ENCODE measurements at places on chromosomes 5 and 9.

GRCh38 chr5:31664566-31664965 is 25.6 kb downstream of the PDZD2 start:
- no peak for DNase-seq

DNA sequence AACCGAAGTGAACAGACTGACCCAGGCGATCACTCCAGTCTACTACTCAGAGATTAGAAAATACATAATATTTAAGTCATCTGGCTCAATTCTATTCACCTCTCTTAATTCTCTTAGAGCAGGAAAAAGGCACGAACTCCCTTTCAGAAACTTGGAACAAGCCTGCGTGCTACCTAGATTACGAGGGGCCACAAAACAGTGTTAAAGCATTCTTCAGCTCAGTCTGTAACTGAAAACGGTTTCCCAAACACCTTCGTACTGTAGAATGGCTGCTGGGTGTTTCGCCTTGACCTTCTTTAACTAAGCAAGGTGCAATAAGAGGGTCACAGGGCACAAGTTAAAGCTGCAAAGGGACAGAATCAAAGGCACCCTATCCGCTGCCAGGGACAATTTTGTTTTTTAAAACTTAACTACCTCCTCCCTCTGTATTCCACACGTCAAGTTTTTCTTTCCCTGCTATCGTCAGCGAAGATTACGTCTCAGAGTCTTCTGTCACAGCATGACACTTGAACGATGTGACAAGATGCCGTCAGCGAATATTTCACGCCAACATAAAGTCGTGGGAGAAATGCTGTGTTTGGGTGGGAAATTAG is 687 bp downstream of the LYSMD3 start:
- no peak for DNase-seq

- no peak for DNase-seq
These were observed 68.5 kb downstream of the KLHL3 start for GRCh38 chr5:137667341-137667740.

GRCh38 chr5:68055686-68056085 is 159.9 kb upstream of the PIK3R1 start:
- no peak for DNase-seq

GRCh38 chr5:158164296-158165047 is 305.5 kb upstream of the CLINT1 start:
- DNase-seq, result no peak

DNA sequence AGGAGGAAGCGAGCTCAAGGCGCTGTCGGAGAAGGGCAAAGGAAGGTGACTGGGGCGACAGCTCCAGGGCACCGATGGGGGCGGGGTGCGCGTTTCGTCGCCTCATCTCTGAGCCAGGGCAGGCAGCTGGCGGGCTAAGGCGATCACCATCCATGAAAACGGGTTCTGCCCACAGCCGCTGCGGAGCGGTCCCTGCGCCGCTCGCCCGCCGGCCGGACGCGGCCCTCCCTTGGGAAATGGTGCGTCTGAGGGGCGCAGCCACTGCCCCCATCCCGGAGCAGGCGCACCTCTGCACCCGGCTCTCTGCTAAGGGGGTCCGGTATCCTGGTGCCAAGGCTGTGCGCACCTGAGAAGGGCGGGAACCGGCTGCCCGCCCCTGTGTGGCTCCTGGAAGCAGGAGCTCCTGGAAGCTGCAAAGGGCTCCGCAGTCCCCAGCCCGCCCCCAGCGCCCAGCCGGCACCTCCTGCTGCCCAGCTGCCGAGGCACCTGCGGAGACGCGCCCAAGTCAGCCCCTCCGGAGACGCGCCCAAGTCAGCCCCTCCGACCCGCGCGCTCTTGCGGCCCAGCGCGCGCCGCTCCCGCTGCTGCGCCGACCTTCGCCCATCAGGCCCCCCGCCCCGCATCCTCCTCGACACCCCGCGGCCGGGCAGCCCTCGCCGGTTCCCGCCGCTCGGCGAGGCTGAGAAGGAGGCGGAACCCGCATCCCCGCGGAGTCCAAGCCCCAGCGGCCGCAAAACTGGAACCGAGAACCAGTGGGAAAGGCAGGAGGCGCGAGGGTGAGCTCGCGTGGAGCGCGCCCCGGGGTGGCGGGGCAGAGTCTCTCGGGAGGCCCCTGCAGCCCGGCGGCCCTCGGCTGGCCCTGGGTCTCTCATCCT is 757 bp downstream of the ANKRD34B start:
- DNase-seq, result no peak

DNA sequence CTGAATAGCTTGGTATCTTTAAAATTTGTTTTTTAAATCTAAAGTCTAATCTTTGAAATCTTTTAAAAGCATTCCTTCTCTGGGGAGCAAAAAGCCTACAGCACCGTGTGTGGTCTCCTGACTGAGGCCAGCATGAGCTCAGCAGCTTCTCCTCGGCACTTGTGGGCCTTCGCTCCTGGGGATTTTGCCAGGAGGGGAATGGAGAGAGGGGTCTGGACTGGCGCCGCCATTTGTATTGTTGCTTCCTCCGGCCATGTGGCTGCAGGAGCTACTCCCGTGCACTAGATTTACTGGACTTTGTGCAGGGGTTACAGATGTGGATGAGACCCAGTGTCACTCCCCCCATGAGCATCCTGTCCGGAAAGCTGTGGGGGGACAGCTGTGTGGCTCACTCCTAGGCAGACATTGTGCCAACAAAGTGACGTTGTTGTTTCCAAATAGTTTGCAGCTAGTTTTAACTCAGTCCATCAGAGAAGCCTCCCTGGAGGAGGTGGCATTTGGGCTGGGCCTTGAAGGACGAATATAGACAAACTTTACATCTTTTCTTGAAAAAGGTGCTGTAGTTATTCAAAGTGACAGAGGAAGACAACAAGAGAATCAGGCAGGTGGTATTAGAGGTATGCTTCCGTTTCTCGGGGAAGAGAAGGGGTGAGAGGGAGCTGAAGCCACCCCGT is 6.6 kb downstream of the OLFM1 start:
- no peak for DNase-seq

GRCh38 chr5:176870110-176870591 is 29.0 kb downstream of the HK3 start:
- no peak for DNase-seq

DNA sequence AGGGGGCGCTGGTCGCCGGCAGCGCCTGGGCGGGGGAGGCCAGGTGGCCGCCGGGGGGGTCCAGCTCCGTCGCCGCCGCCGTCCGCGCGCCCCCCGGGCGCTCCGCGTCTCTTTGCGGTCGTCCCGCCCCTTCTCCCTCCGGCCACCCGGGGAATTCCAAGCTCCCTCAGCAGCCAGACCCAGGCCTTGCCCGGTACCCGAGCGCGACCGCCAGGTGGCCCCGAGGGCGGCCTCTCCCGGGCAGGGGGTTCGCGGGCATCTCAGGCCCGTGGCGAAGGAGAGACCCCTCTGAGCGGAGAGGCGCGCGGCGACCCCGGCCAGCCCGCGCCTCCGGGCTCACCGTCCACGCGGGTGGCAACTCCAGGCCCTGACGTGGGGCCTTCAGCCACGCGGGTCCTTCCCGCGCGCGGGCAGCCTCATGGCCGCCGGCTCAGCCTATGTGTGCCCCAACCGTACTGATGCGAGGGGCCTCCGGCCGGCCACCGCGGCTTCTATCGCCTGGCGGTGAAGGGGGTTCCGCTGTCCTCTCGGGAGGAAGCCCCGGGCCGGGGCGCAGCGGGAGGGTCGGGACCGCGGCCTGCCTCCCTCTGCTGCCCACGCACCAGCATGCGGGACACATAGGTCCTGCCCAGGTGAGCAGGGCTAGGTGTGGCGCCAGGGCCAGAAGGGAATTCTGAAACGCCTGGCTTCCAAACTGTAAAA is 529 bp upstream of the NRARP start:
- DNase-seq, result no peak

- no peak for DNase-seq
These were observed 23.5 kb downstream of the AFAP1L1 start for GRCh38 chr5:149294872-149295829.

- DNase-seq, result no peak
These were observed 211.3 kb downstream of the ARHGAP26 start for GRCh38 chr5:142981475-142981874.

DNA sequence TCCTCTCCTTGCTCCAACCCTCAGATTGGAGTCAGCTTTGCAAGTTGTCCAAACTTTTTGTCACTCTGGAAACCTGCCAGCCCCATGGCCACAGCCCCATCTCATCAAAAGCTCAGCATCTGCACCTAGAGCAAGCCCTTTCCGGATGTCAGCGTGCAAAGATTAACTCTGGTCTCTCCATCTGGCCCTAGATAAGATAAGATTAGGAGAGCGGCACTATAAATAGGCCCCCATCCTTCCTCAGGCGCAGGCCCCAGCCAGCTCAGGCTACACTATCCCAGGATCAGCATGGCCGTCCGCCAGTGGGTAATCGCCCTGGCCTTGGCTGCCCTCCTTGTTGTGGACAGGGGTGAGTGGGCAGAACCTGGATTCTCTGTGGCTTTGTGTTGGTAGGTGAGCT is at the start of gene SPINK4:
SPINK4 (plus strand) TSS at position 247 of the 400 bp plus-strand sequence; CDS start at position 289, 42 bp downstream.
- DNase-seq, result no peak

DNA sequence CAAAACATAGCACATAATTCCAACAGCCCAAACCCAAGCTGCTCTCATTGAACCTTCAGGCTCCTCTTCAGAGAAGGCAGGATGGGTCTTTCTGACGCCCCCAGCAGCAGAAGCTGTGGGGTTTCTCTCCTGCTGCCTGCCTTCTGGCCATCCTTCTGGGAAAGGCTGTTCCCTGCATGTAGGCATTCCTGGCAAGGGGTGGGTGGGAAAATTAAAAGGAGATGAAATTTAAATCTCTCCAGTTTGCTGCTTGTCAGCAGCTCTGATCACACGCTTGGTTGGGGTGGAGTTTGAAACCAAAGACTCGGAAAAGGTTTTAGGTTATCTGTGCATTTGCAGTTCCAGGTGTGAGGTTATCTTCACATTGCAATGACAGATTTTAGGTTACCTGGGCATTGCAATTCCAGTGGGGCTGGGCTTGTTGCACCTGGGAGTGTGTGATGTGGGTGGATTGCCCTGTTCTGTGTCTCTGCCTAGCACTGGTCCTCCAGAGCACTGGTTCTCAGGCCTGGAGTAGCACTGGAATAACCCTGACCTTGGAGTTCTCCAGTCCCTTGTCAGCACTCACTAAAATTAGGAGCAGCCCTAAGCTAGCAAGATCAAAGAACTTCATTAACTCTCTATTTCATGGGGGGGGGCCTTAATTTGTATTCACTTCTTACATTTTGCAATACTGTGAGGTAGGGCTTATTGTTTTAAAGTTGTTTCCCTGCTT is 109.7 kb downstream of the PDZD2 start:
- no peak for DNase-seq

DNA sequence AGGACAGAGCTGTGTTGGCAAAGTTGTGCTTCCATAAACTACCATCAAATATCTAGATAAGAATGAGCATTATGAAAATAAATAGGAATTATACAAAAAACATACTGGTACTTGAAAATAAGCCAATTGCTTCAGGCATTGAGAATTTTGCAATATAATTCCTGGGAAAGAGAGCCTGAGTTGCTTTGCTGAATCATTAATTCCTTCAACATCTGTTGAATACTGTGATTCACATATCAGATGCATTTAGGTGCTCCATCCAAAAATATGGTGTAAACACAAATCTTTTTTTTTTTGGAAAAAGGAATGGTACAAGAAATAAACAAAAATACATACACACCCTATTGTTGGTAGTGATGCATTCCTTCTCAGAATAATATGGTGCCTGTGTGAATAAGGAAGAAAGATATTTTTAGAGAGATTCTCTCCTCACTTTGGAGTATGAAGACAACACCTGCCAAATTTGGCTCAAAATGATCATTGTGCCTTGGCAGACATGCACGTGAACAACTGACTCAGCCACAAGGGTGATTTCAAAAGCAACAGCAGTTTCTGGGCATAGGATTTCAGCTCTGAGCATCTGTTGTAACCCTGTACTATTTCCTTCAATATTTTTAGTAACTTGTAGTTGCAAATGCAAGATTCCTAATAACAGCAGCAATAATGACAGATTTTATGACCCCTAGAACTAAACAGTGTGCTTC is 96.7 kb downstream of the CAVIN4 start:
- no peak for DNase-seq

GRCh38 chr5:125056671-125057485 is 310.4 kb upstream of the ZNF608 start:
- no peak for DNase-seq

GRCh38 chr9:70205366-70206020 is 53.3 kb upstream of the SMC5 start:
- no peak for DNase-seq

DNA sequence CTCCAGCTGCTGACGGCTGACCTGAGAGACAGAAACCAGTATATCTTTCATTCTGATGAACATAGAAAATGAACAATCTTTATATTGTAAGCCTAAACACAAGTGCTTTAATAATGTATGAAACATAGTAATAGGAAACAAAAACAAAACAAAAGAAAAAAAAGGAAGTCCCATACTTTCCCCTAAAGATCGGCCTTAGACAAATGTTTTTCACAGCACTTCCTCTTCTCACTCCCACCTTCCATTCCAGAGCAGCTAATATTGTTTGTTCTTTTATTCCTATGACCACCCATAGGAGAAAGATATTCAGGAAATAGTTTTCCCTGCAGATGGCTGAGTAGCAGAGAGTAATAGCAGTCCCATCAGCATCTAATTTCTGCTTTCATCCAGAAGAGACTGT is 194.4 kb upstream of the SLC27A6 start:
- no peak for DNase-seq

DNA sequence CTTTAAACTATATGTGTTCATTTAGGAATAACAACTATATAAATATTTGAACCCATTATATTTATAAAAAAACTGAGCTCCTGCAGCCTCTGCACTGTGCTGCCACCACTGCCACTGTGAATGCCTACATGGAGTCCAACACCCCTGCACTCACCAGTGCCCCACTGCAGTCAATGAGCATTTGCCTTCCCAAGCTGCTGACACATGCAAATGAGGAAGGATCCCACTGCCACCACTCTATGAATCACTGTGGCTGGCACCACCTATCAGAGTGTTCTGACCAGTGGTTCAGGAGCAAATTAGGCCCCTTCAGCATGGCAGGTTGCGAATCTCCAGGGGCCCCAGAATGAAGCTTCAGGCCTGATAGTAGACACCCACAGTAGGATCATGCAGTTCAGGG is 9.1 kb downstream of the IFNA5 start:
- DNase-seq, result no peak

GRCh38 chr5:123422433-123423277 is 548 bp downstream of the CEP120 start:
- DNase-seq, result no peak

- DNase-seq, result no peak
These were observed 1.2 kb downstream of the OTULINL start for GRCh38 chr5:14582797-14583137.

GRCh38 chr9:134056483-134057306 is 11.1 kb downstream of the BRD3 start:
- no peak for DNase-seq

DNA sequence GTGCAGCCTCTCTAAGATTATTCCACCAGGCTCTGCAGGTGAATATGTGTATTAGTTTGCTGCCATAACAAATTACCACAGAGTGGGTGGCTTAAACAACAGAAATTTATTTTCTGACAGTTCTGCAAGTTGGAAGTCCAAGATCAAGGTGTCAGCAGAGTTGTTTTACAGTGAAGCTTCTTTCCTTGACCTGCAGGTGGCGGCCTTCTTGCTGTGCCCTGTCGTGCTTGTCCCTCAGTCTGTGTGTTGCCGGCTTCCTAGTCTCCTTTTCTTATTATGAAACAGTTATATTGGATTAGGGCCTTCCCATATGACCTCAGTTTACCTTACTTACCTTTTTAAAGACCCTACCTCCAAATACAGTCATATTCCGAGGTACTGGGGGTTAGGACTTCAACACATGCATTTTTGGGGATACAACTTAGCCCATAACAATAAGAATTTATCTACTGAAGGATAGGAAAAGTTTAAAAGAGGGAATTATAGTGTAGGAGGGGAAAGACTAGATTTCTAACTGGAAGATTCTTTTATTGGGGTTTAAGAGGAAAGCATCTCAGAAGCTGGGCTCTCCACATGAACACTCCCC is 97.4 kb downstream of the OSTF1 start:
- no peak for DNase-seq

- DNase-seq, result no peak
These were observed 22.1 kb downstream of the FAM240B start for GRCh38 chr9:38697776-38698300.
